ENCODE measurements at places on chromosomes 7 and 10. TPM values are rescaled to one million over a fixed set of nuclear protein-coding genes. Genes with fewer than 3 reads are reported as not detected.

DNA sequence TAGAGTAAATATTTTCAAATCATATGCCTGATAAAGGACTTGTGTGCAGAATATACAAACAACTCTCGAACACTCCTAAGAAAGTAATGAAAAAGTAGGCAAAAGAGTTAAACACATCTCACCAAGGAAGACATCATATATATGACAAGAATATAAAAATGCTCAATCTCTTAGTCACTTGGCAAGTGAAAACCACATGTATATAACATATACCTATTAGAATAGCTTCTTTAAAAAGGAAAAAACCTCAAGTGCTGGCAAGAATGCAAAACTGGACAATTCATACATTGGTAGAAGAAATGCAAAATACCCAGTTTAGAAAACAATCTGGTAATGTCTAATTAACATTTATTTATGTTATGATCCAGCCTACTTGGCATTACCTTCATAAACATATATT is 146.6 kb upstream of the DGKB start:
- DNase-seq = no peak

DNA sequence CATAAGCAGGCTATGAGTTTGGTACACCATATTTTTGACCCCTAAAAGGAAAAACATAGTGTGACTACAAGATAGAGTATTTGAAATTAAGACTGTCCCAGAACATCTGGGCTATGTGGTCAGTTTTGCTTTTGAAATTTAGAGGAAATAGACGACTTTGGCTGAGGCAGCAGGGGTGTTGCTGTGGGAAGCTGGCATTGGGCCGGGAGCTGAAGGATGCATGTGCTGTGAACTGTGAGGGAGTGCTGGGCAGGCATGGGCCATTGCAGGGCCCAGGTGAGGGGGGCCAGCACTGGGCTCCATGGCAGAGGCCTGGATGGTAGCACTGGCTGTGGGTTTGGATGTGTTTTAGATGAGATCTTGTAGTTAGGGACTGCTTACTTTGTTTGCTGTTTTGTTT is 168.3 kb downstream of the BMPER start:
- DNase-seq = no peak

Gene AP3M1
- 34.1 TPM for total RNA-seq

DNA sequence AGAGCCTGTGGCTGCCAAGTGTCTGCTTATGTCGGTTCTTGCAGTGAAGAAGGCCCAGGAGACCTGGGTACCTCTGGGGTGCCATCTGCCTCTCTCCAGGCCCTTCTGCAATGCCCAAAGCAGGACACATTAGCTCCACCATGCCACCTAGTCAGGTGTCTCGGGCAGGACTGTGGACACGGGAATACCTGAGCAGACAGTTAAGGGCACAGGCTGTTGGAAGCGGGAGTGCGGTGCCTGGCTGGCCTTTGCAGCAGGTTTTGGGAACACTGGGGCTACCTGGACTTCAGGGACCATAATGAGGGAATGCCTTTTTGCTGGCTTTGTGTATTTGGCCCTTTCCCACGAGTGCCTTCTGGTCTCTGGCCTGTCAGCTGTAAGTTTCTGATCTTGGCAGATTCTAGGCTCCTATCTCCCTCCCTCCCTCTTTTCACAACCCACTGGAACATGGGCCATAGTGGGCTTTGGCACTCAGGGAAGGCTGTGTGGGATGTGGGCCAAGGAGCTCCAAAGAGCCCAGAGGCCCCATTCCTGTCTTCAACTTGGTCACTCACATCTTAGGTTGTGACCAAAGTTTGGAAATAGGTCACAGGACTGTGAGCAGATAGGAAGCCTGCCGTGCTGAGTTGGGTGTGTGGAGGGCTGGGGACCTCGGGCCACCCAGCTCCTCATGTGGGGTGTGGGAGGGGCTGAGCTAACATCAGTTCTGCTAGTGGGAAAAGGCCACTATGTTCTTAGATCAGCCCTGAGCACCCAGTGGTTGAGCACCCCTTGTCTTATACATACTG is 41.5 kb upstream of the CXCL12 start:
- peak; percentile 67 for DNase-seq

GRCh38 chr10:127919418-127920271 is 12.7 kb downstream of the PTPRE start:
- DNase-seq = no peak

- DNase-seq = no peak
Measured at GRCh38 chr10:87716348-87716670, 56.6 kb downstream of the PAPSS2 start.

Gene SFRP5
- total RNA-seq = not detected

Gene SLC25A13
- total RNA-seq = 30.5 TPM

- DNase-seq = no peak
Measured at GRCh38 chr7:4210821-4211220, 471.3 kb upstream of the FOXK1 start.

DNA sequence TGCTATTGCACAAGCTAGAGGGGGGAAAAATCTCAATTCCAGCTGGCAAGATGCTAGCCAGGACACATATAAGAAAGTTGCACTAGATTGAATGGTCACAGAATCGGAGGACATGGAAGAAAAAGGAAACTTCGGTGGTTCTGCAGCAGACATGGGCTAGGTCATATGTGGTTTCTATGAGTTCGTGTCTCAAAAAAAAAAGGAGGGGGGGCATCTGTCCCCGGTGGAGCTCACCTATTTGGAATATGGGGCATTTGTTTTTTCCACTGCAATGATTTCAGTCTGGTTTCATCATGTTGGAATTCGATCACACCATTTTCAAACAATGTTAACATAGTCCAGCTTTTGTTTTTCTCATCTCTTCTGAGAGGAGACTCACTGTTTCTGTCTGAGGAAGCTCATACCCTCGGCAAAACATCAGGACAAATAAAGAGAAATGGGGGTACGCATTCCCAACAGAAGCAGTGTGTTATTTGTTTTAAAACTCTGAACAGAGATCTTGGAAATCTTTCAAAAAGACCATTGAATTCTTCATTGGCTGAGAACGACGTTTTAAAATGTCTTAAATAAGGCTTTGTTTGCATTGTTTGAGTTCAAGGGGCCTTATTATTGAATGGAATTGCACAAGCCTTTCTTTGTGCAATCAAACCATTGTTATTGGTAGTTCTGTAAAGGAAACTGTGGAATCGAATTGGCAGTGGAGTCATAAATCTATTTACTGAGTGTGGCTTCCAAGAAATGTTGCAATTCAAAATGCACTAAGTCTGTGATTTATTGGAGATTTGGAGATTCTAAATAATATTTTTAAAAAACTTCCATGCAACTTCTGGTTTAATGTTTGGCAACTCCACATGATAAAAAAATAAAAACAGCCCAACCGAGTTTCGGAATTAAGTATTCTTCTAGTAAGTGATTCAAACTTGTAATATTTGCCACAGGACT is 173.2 kb downstream of the RTKN2 start:
- DNase-seq = no peak

GRCh38 chr10:59622320-59623132 is 87.1 kb downstream of the SLC16A9 start:
- no peak for DNase-seq

GRCh38 chr7:102050864-102051460 is 233.5 kb downstream of the CUX1 start:
- no peak for DNase-seq

Gene SUN3
- total RNA-seq = not detected

- DNase-seq = no peak
Measured at GRCh38 chr7:1851721-1852516, 181.8 kb downstream of the ELFN1 start.

- DNase-seq = no peak
Measured at GRCh38 chr7:4803397-4804241, 28.2 kb downstream of the AP5Z1 start.

Gene SPDYE5
- total RNA-seq = not detected

DNA sequence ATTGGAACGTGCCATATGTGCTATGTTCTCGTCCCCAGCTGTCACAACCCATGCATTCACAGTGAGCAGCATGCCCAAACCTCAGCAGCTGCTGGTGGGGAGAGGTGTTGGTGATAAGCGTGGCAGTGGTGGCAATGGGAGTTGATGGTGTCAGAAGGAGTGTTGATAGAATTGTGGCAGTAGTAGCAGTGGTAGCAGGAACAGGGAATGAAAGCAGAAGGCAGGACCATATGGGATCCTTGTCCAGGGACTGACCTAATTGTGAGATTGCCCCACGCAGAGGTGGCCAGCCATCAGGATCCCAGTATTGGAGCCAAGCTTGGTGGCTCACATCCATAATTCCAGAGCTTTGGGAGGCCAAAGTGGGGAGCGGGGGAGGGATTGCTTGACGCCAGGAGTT is 276.3 kb downstream of the GALNT17 start:
- no peak for DNase-seq

- DNase-seq = no peak
Measured at GRCh38 chr7:36280840-36281812, 108.5 kb upstream of the ANLN start.

Gene ACHE
- 1.9 TPM for total RNA-seq

Gene WNT8B
- not detected for total RNA-seq

DNA sequence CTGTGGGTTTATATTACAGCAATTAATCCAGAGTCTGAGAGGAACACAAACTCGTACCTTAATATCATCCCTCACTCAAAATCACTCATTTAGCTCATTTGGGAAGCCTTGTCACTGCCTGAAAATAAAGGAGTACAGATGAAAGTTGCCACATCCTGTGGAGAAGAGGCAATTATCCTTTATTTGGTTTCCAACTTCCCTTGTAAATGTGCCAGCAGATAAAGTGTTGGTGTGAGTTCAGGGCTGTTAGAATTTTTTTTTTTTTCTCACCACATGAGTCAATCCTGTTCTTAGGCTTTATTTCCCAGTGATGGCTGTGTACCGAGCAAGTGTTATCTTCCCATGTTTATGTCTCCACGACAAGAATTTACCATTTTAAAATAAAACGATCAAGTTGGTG is 99.0 kb upstream of the SMIM30 start:
- no peak for DNase-seq

Gene DNAH11
- total RNA-seq = 0.26 TPM

Gene UPK3BL2
- 9.9 TPM for total RNA-seq

- DNase-seq = no peak
Measured at GRCh38 chr10:125023862-125024496, 82.1 kb downstream of the ZRANB1 start.

Gene MKLN1
- total RNA-seq = 73.4 TPM

Gene SORBS1
- total RNA-seq = 854 TPM

DNA sequence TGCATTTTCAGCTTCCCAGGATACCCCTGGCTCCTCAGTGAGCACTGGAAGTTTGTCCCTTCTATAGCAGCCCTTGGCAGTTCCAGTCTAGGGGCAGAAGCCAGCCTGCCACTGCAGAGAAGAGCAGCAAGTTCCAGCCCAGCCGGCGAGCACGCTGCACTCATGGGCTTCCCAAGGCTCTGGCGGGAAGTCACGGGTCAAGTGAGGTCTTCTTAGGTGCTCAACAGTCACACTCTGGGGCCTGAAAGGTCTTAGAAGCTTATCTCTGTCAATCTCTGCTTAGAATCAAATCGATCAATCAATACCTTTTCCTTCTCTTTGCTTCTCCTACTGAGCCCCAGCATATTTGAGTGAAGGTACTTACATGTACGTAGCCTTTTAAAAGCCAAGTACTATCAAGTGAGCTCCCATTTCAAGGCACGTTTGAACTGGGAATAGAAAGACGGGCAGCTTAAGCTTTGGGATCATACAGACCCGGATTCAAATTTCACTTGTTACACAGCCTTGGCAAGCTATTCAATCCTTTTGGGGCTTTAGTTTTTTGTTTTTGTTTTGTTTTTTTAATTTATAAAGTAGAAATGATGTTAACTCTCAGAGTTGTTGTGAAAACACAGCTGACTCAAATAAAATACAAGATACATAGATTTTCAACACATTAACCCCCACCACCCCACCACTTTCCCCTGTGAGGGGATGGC is 152.6 kb upstream of the KLF14 start:
- DNase-seq = no peak

Measured in mesenteric fat pad (tissue), 1 donor.